Heart left ventricle (tissue), 16 donors: ENCODE measurements at places on chromosomes 2 and 18. TPM values are rescaled to one million over a fixed set of nuclear protein-coding genes. Genes with fewer than 3 reads are reported as not detected.
A peak's percentile ranks its signal among the peaks of the same experiment; 100 is the strongest.

DNA sequence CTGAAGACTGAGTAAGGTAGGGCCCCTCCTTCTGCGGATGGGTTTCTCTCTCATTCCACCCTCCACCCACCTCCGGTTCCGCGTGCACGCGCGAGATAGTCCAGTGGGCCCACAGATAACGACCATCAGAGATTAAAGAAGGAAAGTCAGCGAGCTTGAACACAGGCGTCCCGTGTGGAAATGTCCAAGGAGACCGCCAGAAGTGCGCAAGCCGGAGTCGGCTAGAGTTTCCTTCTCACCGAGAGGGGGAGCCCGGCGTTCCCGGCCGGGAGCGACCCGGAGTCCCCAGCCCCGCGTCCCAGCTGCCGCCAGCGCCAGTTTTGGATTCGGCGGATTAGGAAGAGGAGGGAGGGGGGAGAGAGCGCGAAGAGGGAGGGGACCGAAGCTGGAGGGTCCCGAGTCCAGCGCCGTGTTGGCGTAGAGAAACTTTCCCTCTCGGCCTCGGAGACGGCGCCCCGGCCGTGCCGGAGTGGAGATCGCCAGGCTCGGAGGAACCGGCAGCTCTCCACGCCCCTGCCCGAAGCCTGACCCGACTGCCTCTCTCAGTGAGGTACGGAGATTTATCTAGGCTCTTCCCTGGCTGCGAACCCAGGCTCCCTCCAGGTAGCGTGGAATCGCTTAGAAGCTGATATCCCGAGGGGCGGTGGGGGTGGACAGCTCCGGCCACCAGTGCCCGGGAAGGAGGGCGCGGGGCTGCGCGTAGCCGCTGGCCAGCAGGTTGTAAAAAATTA is at the start of gene GULP1:
Gene GULP1, plus strand, starts transcription at position 258 of the 731 bp plus-strand sequence. CDS start 185,829 bp downstream, outside the sequence.
- peak within 1 kb of the TSS; percentile 53 for H3K27ac ChIP-seq
- H3K4me3 ChIP-seq, result peak within 1 kb of the TSS; percentile 83
- no peaks in the 10 kb centered on the region for H3K36me3 ChIP-seq
- H3K4me1 ChIP-seq, result no peaks in the 10 kb centered on the region
- no peaks in the 10 kb centered on the region for H3K27me3 ChIP-seq
- DNase-seq, result peak; percentile 85

DNA sequence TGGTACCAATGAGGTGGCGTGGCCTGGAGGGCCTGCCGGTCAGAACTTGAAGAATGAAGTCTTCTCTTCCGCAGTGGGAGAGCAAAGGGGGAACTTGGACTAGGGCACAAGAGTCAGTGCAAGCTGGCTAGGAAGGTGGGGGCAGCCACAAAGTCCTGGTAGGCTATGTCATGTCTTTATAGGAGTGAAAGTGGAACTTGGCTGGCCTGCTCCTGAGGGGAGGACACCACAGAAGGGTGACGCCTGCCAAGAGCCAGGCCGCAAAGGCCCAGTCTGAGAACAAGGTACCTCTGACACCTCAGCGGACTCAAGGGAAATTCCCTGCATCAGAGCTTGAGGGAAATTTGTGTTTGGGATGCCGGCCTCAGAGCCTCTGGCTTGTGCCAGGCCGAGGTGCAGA is 32.2 kb upstream of the MAP3K20 start:
- DNase-seq, result peak; percentile 37
- no peak overlapping the region for H3K27ac ChIP-seq
- H3K36me3 ChIP-seq, result no peaks in the 10 kb centered on the region
- H3K27me3 ChIP-seq, result no peaks in the 10 kb centered on the region
- peaks cover 10% of the 10 kb centered on the region for H3K4me1 ChIP-seq

Gene LIMS2
- 97.8 TPM for total RNA-seq

Gene APCDD1
- total RNA-seq, result 15.7 TPM

- no peak overlapping the region for H3K27ac ChIP-seq
- no peaks in the 10 kb centered on the region for H3K27me3 ChIP-seq
- H3K36me3 ChIP-seq, result no peaks in the 10 kb centered on the region
- no peak overlapping the region for H3K4me3 ChIP-seq
- no peaks in the 10 kb centered on the region for H3K4me1 ChIP-seq
Observed at GRCh38 chr18:13175754-13176210, 42.8 kb upstream of the LDLRAD4 start.

Gene ALK
- total RNA-seq, result not detected

- H3K27me3 ChIP-seq, result no peaks in the 10 kb centered on the region
- no peak overlapping the region for H3K27ac ChIP-seq
- no peak overlapping the region for H3K4me3 ChIP-seq
Observed at GRCh38 chr2:22801071-22801470, 583.9 kb upstream of the KLHL29 start.

GRCh38 chr2:199833525-199833924 is 17.5 kb downstream of the FTCDNL1 start:
- H3K27me3 ChIP-seq, result no peaks in the 10 kb centered on the region
- no peaks in the 10 kb centered on the region for H3K4me1 ChIP-seq
- DNase-seq, result no peak
- H3K27ac ChIP-seq, result no peak overlapping the region
- no peak overlapping the region for H3K4me3 ChIP-seq

- no peak for DNase-seq
- H3K4me1 ChIP-seq, result no peaks in the 10 kb centered on the region
- H3K4me3 ChIP-seq, result no peak overlapping the region
- no peaks in the 10 kb centered on the region for H3K36me3 ChIP-seq
Observed at GRCh38 chr2:231298091-231298490, 97.4 kb upstream of the B3GNT7 start.

DNA sequence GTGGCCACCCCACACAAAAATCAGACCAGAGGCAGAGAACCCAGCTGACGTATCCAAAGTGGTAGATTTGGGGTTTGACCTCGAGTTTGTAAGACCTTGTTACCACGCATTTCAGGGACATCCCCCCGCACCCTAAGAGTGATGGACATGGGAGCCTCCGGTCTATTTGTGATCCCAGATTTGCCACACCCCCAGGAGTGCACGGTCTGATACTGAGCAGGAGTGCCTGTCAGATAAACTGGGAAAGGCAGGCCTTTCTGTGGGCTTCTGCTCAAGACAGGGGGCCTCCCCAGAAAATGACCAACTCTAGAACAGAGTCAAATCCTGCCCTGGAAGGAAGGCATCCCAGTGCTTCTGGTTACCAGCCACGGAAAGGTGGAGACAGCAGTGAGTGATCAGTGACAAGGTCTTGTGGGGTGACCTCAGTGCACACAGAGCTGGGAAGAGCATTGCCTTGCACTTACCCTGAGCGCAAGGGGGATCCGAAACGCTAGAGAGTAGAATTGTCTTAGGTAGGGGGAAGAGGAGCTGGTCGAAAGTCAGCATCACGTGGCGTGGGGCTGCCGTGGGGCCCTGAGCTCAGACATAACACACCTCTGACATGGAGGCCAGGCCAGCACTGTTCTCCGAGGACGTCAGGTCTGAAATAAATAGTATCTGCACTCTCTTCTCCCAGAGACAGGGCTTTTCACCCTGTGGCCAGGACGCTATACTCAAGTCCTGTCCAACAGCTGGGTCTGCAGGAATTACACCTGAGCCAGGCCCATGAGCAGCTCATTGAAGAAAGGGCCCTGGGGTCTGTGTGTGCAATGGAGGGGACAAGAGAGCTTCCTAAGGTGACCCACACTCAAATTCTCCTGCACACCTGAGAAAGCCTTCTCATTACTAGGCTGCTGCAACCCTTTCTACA is 242.4 kb upstream of the SALL3 start:
- no peaks in the 10 kb centered on the region for H3K36me3 ChIP-seq
- no peak overlapping the region for H3K27ac ChIP-seq
- no peak overlapping the region for H3K4me3 ChIP-seq
- no peak for DNase-seq
- H3K27me3 ChIP-seq, result peaks cover 4% of the 10 kb centered on the region

- H3K27me3 ChIP-seq, result no peaks in the 10 kb centered on the region
- no peak overlapping the region for H3K27ac ChIP-seq
- H3K4me3 ChIP-seq, result no peak overlapping the region
- no peaks in the 10 kb centered on the region for H3K4me1 ChIP-seq
Observed at GRCh38 chr2:151520976-151521375, 111.3 kb downstream of the RIF1 start.

DNA sequence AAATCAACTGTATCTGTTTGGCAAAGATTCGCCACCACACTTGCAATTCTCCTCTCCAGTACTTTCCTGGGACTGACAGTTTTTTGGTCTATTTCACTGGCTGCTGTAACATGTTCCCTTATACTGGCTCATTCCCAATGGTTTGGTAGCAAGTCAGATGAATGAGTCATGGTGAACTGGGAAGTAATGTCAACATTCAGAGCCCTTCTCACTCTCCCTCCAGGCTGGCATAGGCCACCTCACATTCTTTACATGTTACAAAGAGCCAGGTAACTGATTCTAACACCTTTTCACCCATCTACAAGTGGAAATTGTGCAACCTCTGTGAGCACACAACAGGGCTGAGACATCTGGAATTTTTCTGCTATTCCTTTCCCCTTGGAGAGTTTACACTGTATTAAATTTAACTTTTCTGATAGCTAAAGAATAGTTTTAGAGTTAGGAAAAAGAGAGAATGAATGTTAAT is 111.3 kb upstream of the TLK1 start:
- no peak for DNase-seq
- no peaks in the 10 kb centered on the region for H3K4me1 ChIP-seq
- H3K4me3 ChIP-seq, result no peak overlapping the region
- no peak overlapping the region for H3K27ac ChIP-seq
- no peaks in the 10 kb centered on the region for H3K36me3 ChIP-seq
- no peaks in the 10 kb centered on the region for H3K27me3 ChIP-seq

GRCh38 chr18:25248755-25249154 is 103.2 kb downstream of the ZNF521 start:
- H3K27me3 ChIP-seq, result no peaks in the 10 kb centered on the region
- H3K4me3 ChIP-seq, result no peak overlapping the region
- H3K36me3 ChIP-seq, result no peaks in the 10 kb centered on the region
- DNase-seq, result no peak
- no peak overlapping the region for H3K27ac ChIP-seq
